H4 (cell line): ENCODE measurements at places on chromosomes 3 and 15.

- peak; percentile 84 for DNase-seq
Observed at GRCh38 chr3:143849854-143850549, 1.7 kb upstream of the SLC9A9 start.

DNA sequence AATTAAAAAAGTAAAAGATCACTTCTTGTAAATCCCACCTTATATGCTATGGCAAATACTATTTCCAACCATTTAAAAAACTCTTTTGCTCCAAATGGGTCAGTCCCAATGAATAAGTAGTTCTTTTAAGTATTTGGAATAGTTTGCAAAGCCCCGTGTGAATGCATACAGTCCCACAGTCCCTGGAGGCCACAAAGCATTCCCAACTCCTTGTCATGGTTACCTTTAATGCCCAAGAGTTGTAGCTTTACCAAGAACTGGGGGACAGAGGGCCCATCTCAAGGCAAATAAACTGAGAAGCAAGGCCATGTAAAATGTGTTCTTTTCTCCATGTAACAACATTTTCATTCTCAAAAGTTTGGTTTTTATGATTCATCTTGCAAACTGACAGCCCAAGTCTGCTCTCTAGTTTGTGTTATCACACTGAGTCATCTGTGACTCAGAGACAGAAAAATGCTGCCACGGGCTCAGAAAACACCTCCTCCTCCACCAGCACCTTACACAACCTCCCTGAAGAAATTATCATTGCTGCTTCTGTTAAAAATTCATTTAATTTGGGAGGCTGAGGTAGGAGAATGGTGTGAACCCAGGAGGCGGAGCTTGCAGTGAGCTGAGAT, 336.2 kb downstream of the ERC2 start:
- DNase-seq: peak; percentile 66

DNA sequence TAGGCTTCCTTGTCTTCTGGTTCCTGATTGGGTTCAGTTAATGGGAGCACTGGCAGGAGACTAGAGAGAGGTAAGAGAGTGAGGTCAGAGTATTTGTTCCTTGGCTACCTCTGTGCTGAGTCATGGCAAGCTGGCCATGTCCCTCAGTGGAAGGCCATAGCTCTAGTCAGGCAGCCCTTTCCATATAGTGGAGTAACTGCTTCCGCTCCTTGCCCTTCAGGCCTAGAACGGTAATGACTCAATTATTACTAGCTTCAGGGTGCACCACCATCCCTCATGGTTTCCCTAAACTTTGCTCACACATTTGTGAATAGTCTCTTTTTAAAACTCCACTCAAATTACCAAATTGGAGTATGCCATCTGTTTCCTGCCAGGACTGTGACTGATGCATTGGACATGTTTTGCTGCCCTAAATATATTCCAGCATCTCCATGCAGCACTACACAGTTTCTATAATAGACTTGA, 10.5 kb upstream of the ANO10 start:
- DNase-seq: peak; percentile 75

DNA sequence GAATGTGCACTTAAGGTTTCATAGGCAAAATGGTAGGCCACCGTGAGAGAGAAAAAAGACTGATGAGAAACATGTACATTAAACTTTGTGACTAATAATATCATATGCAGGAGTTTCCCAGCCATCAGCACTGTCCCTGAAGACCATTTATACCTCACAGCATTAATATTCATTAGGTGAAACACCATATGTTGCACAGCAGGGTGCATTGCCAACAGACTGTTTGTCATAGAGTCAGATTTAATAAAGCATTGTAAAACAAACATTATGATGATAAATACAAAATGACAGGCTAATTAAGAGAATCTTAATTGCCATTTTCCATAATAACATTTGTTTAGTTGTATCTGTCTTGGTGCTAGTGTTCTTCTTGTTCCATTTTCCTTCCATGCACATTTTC, 578.3 kb downstream of the EPHA3 start:
- no peak for DNase-seq

DNA sequence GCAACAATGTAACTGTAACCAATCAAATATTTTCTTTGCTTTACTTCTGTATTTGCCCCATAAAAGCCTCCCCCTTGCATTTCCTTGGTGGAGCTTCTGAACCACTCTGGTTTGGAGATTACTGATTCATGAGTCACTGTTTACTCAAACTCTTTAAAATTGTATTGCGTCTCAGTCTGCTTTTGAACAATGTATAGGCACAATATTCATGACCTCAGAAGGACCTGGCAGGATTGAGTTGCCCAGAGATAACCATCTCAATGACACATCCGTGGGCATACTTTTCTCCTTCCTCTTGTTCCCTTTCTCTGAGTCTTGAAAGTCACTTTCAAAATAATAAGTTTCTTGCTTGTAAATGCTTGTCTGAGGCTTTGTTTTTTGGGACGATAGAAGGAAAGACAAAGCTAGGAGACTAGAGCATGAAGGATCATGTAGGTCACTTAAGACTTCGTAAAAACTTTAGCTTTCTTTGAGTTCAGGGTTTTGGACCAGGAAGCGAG, 57.1 kb upstream of the POU1F1 start:
- peak; percentile 83 for DNase-seq
